Right cardiac atrium (tissue), 5 donors: ENCODE measurements at places on chromosomes 5 and 9. TPM values are rescaled to one million over a fixed set of nuclear protein-coding genes. Genes with fewer than 3 reads are reported as not detected.

Gene DNM1
- polyA plus RNA-seq, result 6.0 TPM

DNA sequence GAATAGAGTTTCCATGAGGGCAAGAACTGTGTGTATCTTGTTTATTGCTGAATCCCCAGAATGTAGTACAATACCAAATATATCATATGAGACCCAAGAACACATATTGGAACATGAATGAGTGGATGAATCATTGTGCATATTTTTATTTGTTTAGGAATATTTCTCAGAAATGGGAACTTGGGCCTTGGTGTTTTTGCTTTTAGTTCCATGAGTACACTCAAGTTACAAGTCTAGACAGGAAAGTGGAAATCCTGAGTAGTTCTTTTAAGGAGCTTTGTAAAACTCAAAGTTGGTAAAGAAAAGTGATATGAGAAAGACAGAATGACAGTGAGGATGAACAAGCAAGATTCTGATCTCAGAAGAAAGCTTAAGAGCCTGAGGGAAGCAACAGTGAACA is 647.0 kb downstream of the EFNA5 start:
- DNase-seq, result no peak

Gene SPINK13
- 0.72 TPM for polyA plus RNA-seq

GRCh38 chr9:121646992-121647391 is 4.4 kb upstream of the DAB2IP start:
- DNase-seq, result no peak

Gene GAPVD1
- polyA plus RNA-seq, result 8.1 TPM

- no peak for DNase-seq
These were observed 35.3 kb upstream of the HK3 start for GRCh38 chr5:176934309-176934930.

Gene GDA
- 0.07 TPM for polyA plus RNA-seq

DNA sequence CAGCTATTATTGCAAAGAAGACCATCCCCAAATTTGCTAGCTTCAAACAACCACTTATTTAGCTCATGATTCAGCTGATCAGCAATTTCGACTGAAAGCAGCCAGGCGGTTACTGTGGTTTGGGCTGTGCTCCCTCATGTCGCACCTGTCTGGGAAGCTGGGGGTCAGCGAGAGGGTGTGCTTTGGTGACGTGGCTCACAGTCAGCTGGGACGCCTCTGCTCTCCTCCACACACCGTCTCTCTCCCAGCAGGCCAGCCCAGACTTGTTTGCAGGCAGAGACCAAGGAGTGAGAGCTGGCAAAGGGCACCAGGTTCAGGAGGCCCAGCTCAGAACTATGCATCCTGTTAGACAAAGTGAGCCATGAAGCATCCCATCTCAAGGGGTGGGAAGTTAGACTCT is 140.9 kb downstream of the SYK start:
- DNase-seq, result no peak

DNA sequence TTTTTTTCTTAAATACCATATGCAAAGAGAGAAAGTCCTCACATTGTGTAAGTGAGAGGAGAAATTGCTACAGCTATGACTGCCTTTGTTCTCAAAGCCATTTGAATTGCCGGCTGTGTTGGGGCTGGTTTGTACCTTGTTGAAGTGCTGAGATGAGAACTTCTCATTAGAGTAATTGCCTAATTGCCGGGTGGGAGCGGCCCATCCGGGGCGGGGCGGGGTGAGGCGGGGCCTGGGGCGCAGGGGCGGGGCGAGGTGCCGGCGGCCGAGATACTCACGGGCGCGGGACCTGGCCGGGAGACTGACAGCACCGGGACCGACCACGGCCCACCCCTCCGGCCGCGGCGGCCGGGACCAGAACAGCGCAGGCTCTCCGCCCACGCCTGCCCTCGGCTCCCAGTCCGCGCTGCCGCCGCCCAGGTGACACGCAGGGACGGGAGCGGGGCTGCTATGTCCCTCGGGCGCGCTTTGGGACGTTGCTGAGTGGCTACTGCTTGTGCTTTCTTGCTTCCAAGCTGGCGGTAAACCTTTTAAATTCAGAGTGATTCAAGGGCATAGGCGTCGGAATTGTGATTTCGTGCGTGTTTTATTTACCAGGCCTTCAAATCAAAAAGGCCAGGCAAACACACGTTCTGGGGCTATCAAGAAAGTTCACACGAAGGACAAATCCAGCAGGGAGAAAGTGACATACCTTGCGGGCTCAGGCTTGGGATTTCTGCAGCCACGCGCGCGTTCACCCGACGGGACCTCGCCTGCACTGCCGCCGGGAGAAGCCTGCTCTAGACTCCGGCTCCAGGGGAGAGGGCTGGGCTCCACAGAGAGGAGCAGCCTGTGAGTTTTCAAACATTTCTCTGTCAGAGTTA is 269.1 kb downstream of the FANCC start:
- DNase-seq, result peak; percentile 76

GRCh38 chr9:113245894-113246293 is 24.6 kb downstream of the SLC31A1 start:
- no peak for DNase-seq

DNA sequence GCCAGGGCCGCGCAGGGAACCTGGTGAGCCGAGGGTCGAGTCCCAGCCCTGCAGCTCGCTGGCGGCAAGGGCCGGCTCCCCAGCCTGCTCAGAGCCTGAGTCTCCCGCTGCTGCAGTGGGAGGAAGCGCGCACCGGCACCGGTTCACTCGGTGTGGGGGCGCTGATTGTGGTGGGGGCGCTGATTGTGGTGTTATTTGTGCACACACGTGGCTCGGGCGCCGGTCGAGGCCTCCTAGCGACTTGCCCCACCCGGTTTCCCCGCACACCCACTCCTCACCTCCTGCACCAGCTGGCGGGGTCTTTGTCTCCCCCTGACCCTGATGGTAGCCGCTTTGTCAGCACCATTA is 266.7 kb downstream of the NSG2 start:
- no peak for DNase-seq

Gene RASGEF1C
- 0.50 TPM for polyA plus RNA-seq

Gene SOX30
- 0.41 TPM for polyA plus RNA-seq

- no peak for DNase-seq
These were observed 4.0 kb downstream of the CSF1R start for GRCh38 chr5:150082374-150082773.

GRCh38 chr5:125050926-125051325 is 304.5 kb upstream of the ZNF608 start:
- no peak for DNase-seq

- no peak for DNase-seq
These were observed 163.1 kb downstream of the CDK5RAP2 start for GRCh38 chr9:120416781-120417427.

- no peak for DNase-seq
These were observed 292.2 kb downstream of the IRX2 start for GRCh38 chr5:2459251-2459650.

DNA sequence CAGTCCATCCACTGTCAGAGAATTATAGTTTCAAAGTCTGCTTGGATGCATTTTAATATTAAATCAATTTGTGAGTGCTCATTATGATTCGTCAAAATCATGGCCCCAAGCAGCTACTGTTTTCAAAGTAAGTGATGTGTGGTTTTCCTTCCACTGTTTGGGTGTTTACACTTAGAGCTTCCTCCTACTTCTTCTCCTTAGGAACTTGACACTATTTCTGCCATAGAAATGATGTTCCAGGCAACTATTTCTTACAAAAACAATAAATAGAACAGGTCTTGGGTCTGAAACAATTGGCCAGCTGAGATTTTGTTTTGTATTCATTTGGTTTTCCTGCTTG is 132.8 kb upstream of the RAI14 start:
- DNase-seq, result no peak

GRCh38 chr5:138936-139335 is 47.0 kb downstream of the PLEKHG4B start:
- no peak for DNase-seq

DNA sequence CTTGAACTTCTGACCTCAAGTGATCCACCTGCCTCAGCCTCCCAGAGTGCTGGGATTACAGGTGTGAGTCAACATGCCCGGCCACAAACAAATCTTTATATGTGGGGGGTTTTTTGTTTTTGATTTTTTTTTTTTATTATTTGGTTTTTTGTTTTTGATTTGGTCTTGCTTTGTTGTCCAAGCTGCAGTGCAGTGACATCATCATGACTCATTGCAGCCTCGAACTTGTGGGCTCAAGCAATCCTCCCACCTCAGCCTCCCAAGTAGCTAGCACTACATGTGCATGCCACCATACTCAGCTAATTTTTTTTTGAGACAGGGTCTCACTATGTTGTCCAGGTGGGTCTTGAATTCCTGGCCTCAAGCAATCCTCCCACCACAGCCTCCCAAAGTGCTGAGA is 42.4 kb downstream of the ALDH7A1 start:
- DNase-seq, result no peak

- DNase-seq, result no peak
These were observed 45.6 kb upstream of the TRIM32 start for GRCh38 chr9:116641292-116642059.

Gene TAF1L
- polyA plus RNA-seq, result not detected

Gene LRRC19
- polyA plus RNA-seq, result not detected

DNA sequence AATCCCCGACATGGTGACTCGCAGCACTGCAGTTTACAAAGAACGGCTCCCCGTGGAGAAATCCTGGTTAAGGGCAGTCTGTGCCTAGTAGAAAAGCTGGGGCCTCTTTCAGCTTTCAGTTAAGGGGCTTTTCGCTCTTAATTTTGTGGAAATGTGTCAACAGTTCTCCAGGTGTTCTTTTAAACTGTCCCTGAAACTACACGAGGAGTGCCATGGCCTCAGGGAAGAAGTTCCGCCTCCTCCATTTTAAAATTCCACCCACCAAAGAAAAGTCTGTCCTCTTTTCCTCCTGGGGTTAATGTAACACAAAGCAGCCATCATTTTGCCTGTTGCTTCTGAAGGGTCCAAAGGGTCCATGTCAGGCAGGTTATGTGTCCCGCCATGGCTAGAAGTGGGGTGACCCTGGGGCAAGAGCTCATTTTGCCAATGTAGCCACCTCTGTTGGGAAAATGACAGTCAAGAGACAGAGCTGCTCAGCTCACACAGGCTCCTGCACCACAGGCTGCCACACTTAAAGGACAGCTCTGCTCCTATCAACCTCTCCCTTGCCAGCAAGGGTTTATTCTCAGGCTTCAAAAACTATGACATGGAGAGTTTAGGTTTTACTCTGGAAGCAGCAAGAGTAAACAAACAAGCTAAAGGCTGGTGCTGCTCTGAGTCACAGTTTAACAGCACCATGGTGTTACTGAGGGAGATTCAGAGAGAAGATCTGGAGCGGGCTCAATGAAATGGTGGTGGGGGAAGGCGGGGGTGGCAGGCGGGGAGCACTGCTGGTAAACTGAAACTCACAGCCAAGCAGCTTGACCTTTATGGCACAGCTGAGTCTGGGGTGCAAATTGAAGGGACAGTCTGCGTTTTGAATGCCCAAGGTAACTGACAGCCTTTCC is 3.2 kb downstream of the WHRN start:
- DNase-seq, result no peak

DNA sequence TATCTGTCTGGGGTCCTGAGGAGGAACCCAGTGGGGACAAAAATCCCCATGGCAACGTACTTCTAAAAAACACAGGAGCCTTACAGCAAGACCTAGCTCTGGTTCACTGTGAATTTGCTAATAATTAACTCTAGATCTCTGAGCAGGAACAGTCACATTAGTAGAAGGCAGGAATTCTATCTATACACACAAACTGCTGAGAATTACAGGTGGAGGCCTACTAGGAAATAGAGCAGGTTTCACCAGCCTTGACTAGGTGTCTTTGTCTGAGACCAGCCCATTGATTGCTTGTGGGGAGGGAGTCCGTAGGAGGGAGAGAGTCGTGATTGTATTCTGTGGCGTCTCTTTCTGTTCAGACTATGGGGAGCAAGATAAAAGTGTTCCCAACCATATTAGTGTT is 44.8 kb downstream of the PRLR start:
- DNase-seq, result no peak

GRCh38 chr9:4494332-4494731 is 4.1 kb downstream of the SLC1A1 start:
- DNase-seq, result no peak

DNA sequence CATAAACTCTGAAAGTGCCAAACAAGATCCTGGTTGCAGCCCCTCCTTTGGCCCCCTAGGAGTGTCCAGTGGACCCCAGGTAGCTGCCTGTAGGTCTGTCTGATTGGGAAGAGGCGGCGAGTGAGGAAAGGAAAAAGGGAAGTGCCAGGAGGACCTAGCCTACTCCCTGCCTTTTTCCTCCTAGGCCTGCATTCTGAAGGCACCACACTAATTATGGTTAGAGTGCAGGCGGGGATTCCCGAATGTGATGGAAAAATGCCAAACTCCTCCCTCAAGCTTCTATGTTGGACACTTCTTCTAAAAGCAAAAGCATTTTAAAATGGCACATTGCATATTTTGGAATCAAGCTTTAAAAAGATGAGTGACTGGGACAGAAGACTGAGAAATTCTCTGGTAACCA is 83.2 kb upstream of the SMIM15 start:
- DNase-seq, result no peak

GRCh38 chr5:164763206-164763605 is 1257.8 kb downstream of the MAT2B start:
- no peak for DNase-seq

DNA sequence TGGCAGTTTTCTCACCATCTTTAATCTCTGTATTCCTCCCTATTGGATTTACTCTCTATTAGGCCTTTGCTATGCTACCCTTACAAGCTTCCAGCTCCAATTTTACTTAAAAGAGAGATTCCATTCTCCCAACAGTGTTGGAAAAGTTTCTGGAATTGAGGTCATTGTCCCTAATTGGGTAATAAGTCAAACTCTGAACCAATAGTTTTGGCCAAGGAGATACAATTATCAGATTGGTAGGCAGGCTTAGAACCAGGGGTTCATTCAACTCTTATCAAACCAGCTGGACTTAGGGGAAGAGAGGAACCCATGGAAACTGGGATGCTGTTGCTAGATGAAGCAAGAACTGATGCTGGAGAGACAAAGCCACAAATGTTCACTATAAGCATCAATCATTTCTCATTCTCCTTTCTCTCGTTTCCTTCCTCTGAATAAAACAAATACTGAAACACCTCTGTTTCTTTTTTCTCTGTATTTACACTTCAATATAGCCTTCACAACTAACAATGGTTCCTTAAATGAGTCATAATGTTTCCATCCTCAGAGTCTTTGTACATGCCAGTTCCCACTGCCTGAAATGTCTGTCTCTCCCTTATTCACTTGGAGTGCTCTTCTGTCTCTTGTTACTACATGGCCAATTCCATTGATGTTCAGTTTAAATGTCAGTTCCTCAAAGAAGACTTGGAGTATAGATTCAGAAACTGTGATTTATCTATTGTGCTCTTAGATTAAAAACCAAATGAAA is 587.3 kb downstream of the GABRG2 start:
- no peak for DNase-seq

Gene IL5
- not detected for polyA plus RNA-seq

GRCh38 chr9:14654932-14655331 is 38.3 kb downstream of the ZDHHC21 start:
- no peak for DNase-seq

DNA sequence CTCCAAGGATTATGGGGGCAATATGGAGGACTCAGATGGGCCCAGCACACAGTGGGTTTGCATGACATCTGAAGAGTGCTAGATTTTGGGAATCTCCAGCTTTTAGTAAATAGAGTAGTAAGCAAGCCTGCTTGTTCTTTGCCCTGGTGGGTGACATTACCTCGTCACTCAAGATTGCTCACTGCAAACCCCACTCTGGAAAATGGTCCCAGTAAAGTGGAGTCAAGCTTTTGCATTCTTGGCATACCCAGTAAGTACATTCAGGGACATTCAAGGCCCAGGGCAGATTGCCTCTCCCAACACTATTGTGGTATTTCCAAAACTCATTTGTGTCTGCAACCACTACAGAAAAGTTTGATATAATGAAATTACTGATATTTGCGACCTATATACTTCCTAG is 118.5 kb downstream of the INVS start:
- no peak for DNase-seq
